ENCODE measurements at places on chromosomes 2 and 18.

DNA sequence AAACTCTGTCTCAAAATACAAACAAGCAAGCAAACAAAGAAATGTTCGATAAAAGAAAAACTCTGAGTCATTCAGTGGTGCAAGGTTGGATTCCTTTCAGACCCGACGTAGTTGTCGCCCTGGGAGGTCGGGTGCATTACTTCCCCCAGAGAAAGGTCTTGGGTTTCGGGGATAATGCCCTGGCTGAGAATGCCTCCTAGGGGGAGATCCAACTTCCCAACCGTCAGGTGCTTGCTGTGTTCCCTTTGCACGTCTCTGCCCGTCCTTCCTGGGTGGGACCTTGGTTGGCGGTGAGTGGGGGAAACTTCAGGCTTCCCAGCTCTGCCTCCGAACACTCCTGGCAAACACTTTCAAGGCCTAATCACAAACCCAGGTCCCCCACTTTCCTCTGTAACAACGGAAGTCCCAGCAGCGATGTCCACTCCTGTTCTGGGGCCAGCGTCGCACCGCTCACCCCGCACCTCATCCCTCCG is 609 bp downstream of the TPGS2 start:
- peak; percentile 82 for DNase-seq

DNA sequence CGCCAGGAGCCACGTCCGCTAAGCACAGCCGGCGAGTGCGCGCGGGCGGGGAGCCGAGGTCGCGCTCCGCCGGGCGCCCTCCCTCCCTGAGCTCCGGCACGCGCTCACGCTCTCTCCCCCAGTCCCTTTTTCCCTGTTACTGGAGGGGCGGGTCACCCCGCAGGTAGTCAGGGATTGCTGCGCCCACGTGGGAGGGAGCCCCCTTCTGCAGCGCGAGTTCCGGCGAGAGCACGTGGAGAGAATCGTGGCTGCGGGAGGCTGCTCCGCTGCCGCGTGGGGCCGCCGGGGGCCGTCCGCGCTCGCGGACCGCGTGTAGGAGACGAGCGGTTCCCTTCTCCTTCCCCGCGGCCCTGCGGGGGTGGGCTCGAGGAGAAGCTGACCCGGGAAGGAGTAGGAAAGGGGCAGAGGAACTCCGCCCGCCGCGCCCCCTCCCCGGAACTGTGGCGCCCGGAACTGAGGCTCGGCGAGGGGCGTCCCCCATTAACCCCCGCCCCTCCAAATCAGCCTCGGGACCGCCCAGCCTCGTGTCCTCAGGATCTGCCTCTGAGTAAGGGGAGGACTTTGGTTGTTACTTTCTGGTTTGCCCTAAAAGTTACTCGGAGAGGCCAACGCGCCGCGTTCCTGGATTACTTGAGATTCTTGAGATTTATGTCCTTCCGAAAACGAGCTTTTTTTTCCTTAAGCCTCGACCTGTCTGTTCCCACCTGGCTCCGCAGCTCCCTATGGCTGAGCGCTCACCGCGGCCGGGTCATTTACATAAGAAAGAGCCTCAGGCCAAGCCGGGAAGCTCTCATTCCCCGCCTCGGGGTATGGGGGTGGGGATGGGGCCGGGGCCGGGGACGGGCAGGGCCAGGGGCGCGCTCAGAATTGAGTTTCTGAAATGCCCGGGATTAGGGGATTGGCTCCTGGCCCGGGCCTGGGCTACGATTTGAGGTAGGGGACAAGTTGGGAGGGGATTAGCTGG is 1.1 kb downstream of the HK2 start:
- DNase-seq: peak; percentile 36

- DNase-seq: peak; percentile 59
Measured at GRCh38 chr18:59631583-59632181, 65.5 kb downstream of the CCBE1 start.

DNA sequence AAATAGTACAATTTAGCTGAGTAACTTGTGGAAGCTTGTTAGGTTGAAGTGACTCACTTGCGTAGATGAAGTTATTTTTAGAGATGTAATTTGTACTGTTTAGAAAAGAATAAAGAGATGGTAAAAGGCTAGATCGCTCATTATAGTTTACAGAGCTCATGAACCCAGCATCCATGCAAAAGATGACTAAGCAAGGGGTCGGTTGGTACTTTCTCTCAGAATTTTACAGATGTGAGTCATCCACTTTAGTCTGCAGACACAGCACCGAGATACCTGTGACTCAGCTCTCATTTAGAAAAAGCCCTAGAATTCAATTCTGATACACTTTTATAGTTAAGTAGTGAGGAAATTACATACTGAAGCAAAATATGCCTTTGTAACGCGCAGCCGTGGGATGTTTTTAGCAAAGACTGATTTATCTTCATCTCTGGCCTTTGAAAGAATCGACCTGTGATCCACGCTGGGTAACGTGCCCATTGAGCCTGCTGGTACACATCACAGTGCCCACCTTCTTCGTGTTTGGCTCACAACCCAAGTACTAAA is 116.5 kb upstream of the FOSL2 start:
- DNase-seq: peak; percentile 99

DNA sequence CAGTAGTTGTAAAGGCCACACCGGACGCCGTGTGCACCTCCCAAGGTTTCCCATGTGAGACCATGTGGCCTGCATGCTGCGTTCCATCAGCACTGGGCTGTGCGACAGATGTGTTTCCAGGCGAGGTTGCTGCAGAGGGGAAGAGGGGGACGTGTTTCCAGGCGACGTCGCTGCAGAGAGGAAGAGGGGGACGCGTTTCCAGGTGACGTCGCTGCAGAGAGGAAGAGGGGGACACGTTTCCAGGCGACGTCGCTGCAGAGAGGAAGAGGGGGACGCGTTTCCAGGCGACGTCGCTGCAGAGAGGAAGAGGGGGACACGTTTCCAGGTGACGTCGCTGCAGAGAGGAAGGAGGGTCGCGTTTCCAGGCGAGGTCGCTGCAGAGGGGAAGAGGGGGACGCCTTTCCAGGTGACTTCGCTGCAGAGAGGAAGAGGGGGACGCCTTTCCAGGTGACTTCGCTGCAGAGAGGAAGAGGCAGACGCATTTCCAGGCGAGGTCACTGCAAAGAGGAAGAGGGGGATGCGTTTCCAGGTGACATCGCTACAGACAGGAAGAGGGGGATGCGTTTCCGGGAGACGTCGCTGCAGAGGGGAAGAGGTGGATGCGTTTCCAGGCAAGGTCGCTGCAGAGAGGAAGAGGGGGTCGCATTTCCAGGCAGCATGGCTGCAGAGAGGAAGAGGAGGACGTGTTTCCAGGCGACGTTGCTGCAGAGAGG is 24.5 kb downstream of the NFATC1 start:
- DNase-seq: no peak

- no peak for DNase-seq
Measured at GRCh38 chr18:49708662-49709346, 104.5 kb downstream of the ACAA2 start.

DNA sequence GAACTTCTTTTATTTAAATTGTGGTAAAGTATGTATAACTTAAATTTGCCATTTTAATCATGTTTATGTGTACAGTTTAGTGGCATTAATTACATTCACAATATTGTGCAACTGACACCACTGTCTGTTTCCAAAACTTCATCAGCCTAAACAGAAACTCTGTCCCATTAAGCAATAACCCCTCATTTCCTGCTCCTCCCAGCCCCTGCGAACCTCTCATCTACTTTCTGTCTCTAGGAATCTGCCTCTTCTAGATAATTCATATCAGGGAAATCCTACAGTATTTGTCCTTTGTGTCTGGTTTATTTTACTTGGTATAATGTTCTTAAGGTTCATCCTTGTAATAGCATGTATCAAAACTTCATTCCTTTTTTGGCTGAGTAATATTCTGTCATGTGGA is 75.1 kb downstream of the BOLA3 start:
- DNase-seq: peak; percentile 21
